ENCODE measurements at places on chromosomes 11 and 22.

GRCh38 chr22:32985899-32986765, 72.0 kb downstream of the SYN3 start:
- peak; percentile 57 for DNase-seq

- no peak for DNase-seq
Measured at GRCh38 chr22:38694940-38695339, 5.8 kb downstream of the JOSD1 start.

- DNase-seq = no peak
Measured at GRCh38 chr11:3201677-3202181, 16.9 kb downstream of the MRGPRG start.

DNA sequence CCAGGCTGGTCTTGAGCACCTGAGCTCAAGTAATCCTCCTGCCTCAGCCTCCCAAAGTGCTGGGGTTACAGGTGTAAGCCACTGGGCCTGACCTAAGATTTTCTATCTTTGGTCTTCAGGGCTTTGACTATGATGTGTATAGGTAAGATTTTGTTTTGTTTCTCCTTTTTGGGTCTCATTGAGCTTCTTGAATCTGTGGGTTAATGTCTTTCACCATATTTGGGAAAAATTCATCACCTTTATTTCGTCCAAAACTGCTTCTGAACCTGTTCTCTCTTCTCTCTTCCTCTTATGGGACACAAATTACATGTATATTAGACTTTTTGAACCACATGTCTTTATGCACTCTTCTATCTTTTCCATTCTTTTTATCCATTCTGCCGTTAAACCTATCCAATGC, 100.4 kb downstream of the OSBP2 start:
- DNase-seq = no peak

DNA sequence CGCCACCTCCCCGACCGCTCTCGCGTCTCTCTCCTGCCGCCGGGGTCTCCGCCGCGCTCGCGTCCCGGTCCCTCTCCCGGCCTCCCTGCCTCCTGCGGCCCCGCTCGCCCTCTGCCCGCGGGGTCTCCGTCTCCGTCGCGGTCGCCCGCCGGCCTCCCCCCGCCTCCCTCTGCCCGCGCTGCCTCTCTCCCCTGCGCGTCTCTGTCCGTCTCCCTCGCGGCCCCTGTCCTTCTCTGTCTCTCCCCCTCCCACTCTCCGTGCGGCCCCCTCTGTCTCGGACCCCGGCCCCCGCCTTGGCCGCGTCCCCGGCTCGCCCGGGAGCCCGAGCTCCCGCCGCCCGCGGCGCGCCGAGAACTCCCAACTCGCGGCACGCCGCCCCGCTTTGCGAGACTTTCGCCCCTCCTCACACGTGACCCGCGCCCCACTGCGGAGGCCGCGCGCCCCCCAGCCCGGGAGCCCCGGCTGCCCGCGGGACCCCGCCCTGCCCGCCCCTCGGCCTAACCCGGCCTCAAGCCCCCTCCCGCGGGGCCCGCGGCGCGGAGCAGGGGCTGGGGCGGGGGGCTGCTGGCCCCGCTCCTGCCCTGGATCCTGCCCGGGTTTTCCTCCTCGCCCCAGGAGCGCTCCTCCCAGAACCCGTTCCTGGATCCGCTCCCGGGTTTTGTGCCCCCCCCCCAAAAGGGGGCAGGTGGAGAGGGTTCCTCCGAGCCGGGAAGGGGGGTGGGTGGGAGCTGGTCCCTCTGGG, 702 bp upstream of the KCNJ4 start:
- DNase-seq = no peak

- DNase-seq = no peak
Measured at GRCh38 chr22:29353286-29353685, 35.1 kb downstream of the AP1B1 start.

DNA sequence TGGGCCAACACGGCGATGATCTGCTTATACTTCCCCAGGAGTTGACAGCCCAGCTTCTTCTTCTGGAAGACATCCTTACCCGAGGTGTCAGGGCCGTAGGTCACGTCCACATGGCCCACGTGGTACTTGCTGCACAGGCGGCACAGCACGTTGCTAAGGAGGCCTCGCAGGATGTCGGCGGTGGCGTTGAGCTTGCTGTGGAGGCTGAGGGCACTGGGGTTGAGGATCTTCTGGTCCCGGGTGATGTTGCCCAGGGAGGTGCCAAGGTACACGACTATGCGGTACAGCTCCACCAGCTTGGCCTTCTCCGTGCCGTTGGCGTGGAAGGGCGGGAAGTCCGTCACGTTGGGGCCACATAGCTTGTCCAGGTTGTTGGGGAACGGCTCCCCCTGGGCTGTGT, 2.9 kb downstream of the LIF start:
- DNase-seq = peak; percentile 50

GRCh38 chr11:14942745-14943144, 29.4 kb downstream of the CALCA start:
- DNase-seq = no peak

GRCh38 chr11:103367650-103368049, 258.4 kb downstream of the DYNC2H1 start:
- DNase-seq = no peak

GRCh38 chr22:36731916-36732315, 28.4 kb upstream of the CACNG2 start:
- DNase-seq = no peak

DNA sequence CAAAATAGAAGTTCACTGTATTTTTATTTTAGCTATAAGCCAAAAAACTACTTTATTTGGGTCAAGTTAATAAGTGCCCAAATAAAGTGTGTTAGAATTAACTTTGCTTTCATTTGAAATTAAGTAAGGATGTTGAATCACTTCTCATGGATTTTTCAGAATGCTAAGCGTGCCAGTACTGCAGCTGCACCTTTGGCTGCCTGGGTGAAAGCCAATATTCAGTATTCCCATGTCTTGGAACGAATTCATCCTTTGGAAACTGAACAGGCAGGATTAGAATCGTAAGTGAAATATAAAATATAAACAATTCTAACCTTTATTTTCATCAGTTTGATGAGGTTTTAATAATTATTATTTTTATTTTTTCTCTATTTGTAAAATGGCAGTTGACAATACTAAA, 113.6 kb downstream of the DYNC2H1 start:
- no peak for DNase-seq

DNA sequence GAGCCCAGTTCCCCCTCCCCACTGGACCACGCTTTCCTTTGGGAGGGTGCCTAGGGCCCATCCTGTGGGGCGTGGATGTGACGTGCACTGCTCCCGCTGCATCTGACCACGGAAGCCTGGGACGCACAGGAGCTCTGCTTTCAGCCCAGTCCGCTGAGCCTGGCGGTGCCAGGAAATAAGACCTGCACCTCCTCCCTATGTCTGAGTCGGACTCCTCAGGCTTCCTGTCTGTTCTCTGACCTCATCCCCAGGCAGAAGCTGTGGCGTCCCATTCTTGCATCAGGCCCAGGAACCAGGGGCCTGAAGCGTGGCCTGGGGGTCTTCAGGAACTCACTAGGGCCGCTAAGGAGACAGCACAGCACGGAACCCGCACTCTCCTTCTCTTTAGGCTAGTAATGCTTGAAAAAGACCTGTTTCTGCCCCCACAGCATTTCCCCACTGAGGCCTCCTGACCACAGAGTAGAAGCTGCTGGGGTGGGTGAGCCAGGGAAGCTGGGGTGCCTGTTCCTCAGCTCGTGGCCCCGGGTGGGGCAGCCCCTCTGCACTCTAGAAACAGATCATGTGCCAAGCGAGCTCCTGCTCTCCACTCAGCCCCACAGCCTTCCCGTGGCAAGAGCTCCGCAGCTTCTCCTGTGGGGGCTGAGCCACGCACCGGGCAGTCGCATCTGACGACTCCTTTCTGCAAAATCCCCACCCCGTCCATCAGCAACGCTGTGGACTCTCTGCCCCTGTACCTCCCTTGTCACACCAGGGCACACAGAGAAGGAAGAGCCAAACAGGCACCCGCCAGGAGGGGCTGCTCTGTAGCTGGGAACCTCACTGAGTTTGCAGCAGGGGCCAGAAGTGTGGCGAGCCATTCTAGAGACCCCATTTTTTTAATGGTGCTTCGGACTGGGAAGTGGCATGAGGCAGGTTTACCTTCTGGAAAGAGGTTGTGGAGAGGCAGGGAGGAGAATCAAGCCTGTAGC, 22.6 kb downstream of the MOV10L1 start:
- DNase-seq = peak; percentile 30

- no peak for DNase-seq
Measured at GRCh38 chr11:115505175-115505574, 960 bp upstream of the CADM1 start.

DNA sequence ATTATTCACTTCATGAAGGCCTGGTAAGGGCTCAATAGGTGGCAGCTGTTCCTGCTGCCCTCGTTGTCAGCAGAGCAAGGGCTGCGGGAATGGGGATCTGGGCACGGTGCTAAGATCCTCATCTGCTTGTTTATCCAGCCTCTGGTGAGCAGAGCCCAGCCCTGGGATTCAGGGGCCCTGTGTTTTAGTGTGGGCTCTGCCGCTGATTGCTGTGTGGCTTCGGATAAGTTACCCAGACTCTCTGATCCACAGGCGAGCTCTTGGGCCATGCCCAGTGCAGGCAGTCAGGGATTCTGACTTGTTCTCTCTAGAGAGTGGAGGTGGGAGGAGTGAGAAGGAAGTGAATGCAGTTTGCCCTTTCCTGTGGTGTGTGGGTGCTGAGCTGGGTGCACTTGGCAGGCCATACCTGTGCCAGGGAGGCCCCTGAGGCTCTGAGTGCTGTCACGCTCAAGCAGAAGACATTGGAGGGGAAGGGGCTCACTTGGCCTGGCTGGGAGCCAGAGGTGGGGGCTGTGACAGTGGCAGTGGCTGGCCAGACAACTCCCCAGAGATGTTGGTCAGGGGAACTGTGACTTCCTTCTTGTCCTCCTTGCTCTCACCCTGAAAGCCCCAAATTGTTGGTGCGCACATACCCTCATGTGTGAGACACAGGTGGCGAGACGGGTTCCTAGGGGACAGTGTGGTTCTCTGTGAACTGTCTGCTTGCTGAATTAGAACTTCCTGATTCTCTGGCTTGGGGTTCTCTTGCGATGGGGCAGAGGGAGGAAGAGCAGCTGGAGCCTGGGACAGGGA, 43.7 kb downstream of the CD82 start:
- DNase-seq = peak; percentile 62

DNA sequence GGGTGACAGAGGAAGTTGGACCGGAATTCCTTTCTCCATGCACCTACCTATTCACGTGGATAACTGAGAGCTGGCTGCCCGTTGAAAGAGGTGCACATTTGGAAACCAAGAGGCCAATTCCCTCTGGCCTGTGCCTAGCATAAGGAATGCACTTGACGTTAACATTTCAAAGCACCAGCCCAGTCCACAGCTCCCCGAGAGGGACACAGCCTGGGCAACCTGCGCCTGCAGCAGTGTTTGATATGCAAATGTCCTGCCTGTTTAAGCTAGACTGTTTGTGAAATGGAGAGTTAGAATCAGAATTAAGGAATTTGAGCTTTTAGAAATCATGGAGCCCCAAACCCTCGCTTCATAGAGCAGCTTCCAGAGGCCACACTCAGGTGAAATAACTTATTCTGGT, 126.1 kb downstream of the DSCAML1 start:
- DNase-seq = no peak

GRCh38 chr11:46382646-46383403, 1.4 kb downstream of the MDK start:
- DNase-seq = no peak

GRCh38 chr22:20583471-20583922, 76.1 kb downstream of the MED15 start:
- no peak for DNase-seq

GRCh38 chr11:95514416-95515110, 275.0 kb downstream of the FAM76B start:
- no peak for DNase-seq

DNA sequence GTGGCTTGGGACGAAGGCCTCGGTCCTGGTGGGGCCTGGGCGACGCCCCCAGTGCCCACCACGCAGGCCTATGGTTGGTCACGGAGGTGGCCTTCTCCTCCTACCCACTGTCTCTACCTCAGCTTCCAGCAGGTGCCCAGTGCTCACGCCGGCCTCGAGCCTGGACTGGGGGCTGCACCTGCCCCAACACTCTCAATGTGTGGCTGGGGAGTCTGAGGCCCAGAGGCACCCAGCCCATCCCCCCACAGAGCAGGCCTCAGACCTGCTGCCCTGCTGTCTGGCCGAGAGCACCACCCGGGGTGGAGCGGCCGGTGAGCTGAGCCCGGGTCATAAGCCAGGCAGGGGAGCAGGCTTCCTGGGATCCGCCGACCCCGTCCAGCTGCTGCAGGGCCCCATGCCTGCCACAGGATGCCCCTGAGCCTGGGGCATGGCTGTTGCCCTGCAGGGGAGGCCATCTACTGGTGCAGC, 28.6 kb upstream of the MUC5AC start:
- DNase-seq = peak; percentile 3

DNA sequence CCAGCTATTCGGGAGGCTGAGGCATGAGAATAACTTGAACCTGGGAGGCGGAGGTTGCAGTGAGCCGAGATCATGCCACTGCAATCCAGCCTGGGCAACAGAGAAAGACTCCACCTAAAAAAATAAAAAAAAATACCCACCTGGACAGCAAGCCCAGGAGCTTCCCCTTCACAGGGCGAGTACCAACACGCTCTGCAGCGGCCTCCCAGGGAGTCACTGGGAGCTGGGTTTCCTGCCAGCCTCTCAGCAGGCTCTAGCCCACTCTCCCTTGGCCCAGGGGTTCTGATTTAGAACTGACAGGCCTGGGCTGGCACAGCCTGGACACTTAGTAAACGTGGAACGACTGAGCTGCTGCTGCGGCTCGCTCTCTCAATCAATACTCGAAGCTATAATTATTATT, 2.0 kb upstream of the CABP7 start:
- DNase-seq = no peak

DNA sequence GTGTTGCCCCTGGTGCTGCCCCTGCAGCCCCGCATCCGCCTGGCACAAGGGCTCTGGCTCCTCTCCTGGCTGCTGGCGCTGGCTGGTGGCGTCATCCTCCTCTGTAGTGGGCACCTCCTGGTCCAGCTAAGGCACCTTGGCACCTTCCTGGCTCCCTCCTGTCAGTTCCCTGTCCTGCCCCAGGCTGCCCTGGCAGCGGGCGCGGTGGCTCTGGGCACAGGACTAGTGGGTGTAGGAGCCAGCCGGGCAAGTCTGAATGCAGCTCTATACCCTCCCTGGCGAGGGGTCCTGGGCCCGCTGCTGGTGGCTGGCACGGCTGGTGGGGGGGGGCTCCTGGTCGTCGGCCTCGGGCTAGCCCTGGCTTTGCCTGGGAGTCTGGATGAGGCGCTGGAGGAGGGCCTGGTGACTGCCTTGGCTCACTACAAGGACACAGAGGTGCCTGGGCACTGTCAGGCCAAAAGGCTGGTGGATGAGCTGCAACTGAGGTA, 278 bp downstream of the ROM1 start:
- no peak for DNase-seq

- no peak for DNase-seq
Measured at GRCh38 chr11:47359586-47359985, 7.1 kb upstream of the MYBPC3 start.

DNA sequence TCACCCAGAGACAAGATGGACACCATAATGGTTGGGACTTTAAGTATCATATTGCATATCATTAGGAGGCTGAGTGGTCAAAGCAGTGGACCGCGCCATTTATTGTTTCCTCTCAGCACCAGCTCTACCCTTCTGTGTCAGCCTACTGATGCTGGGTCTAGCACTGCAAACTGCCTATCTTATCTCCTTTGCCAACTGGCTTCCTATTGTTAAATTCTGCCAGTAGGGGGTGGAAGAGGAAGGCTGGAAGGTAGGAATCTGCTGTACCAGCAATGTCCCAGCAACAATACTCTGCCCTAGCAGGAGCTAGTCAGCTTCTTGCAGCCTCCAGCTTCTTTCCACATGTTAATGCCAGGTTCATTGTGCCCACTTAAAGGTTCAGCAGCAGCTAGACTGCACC, 367.1 kb upstream of the PDGFD start:
- DNase-seq = no peak
